ENCODE measurements at places on chromosomes 12 and 14.

DNA sequence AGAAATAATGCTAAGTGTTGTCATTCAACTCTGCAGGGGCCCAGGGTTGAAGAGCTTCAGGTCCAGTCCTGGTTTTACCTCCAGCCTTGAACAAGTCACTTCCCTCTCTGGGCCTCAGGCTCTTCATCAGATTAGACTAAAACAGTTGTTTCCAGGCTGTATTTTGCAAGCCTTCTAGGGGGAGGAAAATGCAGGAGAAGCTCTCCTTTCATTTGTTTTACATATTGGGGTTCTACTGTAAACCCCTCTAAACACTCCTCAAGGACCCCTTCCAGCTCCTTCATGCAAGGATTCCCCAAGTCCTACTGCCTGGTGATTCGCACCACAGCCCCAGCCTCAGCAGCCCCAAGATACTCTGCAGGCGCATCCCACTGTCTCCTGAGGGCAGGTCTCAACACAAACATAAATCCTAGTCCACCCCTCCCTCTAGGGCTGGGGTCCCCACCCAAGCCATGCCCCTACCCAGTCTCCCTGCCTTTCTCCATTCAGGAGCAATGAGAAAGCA, 2.7 kb downstream of the SDR9C7 start:
- DNase-seq: peak; percentile 82

- DNase-seq: peak; percentile 82
Observed at GRCh38 chr14:55752580-55753390, 172.8 kb downstream of the KTN1 start.

- peak; percentile 61 for DNase-seq
Observed at GRCh38 chr14:31926123-31926522, 151.0 kb upstream of the ARHGAP5 start.

- peak; percentile 75 for DNase-seq
Observed at GRCh38 chr12:19190292-19191031, 60.9 kb downstream of the PLEKHA5 start.

- peak; percentile 43 for DNase-seq
Observed at GRCh38 chr12:42584651-42585111, 4.9 kb downstream of the PRICKLE1 start.

- DNase-seq: no peak
Observed at GRCh38 chr14:22539831-22540230, 49.2 kb downstream of the DAD1 start.

- no peak for DNase-seq
Observed at GRCh38 chr12:12641650-12642049, 30.0 kb downstream of the CREBL2 start.

GRCh38 chr14:92360651-92361370, 37.8 kb downstream of the SLC24A4 start:
- no peak for DNase-seq

- DNase-seq: peak; percentile 85
Observed at GRCh38 chr12:104219908-104220404, 4.4 kb downstream of the TXNRD1 start.

DNA sequence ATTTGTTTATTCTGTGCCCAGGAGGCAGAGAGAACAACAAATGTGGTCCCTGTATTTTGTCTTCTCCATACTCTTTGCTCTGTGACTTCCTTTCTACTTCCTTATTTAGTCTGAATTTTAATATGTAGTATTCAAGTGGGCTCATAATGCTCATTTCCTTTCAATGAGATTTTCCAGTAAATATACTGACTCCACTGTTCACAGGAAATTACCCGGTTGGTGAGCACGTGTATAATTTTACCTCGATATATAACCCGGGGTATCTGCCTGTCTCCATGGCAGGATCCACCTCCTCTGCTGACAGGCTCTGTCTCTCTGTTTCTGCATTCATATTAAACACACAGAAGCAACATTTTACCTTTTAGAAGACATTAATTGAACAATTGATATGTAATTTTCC, 166.0 kb downstream of the SLC38A4 start:
- peak; percentile 64 for DNase-seq

DNA sequence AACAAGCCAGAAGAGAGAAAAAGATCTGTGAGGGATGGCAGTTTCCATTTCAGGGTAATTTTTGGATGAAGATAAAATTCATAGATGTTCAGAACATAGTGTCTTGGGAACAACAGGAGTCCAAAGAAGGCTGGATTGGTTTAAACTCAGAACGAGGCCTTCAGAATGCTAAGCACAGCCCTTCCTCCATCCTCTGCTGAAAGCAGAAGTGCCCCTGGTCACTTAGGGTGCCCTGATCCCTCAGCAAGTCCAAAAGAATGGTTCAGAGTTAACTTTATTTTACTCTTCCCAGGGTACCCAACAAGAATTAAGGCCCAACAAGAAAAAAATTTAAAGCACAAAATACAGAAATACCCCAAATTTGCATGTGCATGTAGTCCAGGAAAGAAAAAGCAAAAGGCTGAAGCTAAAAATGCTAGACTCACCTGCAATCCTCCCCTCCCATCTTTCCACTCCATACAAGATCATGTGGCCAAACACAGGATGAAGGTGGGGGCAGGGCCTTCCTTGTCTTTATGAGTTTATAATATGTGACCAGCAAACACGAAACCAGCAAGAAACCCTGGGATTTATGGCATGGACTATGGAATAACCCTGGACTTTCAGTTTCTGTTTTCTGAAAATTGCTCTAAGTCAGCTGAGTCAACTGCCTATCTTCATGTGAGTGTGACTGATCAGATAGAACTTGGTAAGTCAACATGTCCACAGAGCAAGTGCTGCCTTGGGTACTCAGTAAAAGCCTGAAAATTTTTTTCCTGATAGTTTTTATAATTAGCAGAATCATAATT, 21.2 kb downstream of the MAX start:
- DNase-seq: no peak

DNA sequence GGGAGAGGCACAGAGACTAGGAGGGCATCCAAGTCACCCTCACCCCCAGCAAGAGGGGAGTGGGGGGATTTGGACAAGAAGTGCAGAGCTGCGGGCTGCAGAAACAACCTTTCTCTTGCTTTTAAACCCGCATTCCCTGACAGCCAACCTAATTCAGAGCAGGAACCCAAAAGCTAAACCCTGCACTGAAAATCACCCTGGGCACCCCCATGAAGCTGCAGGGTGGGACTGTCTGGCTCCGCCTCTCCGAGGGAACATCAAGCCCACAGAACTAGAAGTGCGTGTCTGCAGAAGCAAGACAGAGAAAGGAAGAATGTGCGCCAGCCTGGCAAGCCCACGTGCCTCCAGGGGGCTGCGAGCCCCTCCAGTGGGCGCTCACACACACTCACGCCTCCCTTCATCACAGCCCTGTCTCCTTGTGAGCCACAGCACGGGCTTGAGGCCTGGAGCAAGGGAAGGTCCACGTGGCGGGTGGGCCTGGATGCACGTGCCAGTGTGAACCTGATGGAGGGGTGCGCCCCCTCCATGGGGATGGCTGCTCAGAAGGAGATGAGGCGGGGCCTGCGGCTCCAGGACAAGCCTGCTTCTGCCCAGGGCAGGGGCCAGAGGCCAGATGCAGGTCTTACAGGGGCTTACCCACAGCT, 27.8 kb upstream of the PNMA1 start:
- DNase-seq: no peak

DNA sequence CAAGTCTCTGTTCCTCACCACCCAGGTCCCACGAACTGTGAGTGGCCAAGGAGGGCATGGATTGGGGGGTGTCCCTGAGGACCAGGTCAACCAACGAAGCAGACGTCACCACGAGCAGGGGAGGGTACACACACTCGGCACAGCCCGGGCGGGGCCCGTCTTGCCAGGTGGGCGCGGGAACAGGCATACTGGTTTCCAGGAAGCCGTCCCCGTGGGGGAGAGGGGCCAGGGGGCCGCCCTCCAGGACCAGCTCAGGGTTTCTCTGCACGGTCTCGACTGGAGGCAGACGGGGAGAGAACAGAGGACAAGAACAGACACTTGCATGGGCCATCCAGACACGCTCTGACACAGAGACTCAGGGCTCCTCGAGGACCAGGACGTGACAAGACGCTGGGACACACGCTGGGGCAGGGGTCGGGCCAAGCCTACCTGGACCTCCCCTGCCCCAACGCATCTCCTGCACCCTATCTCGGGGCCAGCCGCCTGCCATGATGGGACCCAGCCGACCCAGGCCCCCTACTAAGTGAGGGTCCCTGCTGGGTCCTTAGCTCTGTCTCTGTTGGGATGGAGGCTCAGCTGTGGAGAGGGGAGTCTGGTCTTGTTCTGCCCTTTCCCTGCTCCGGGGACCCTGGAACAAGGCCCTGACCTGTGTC, 11.3 kb downstream of the ARL6IP4 start:
- no peak for DNase-seq

DNA sequence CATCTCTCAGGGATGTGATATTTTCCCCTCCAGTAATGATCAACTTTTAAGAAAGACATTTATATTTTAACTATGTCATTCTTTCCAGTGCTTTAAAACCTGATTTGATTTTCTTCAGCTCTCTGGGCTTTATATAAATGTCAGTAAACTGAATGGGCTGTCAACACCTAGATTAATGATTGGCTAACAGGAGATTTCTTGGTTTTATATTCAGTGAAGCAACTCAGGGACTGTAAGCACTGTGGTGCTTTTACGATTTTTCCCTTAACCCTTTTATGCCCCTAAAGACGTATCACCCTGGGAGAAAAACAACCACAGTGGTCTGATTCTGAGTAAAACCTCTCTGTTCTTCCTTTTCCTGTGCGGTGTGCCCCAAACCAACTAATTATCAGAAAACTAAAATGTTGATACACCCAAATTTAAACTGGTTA, 38.0 kb downstream of the PTGER2 start:
- no peak for DNase-seq

DNA sequence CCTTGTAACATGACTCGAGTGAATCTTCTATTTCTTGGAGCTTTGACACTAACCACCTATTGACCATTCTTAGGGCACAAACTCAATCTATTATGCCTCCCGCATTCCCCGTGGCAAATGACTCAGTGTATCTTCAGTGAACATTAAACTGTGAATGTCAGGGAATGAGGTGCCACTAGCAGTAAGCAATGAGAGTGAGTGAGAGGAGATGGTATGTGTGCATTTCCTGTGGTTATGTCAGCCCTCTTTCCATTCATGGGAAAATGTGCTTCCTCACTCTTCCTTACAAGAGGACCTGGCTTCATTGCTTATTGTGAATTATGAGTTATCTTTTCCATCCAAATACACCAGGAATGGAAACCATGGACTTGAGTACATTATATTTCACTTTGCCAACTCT, 229.2 kb downstream of the EMP1 start:
- peak; percentile 82 for DNase-seq

DNA sequence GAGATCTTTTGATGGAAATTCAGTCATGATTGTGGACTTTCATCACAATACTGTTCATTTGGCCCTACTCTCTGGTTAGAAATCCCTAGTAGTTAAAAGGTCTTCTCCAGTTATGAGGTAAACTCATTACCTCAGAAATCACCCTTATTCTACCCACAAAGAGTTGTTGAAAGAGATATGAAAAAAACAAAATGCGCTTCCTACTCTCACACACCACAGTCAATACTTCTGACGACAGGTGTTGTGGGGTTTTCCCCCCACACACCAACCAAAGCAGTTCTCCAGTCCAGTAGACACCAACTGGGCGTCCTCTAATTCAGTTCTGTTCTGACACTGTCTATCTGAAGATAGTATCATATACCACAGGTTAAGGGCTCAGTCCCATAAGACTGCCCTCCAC, 54.9 kb downstream of the TRMT5 start:
- no peak for DNase-seq

DNA sequence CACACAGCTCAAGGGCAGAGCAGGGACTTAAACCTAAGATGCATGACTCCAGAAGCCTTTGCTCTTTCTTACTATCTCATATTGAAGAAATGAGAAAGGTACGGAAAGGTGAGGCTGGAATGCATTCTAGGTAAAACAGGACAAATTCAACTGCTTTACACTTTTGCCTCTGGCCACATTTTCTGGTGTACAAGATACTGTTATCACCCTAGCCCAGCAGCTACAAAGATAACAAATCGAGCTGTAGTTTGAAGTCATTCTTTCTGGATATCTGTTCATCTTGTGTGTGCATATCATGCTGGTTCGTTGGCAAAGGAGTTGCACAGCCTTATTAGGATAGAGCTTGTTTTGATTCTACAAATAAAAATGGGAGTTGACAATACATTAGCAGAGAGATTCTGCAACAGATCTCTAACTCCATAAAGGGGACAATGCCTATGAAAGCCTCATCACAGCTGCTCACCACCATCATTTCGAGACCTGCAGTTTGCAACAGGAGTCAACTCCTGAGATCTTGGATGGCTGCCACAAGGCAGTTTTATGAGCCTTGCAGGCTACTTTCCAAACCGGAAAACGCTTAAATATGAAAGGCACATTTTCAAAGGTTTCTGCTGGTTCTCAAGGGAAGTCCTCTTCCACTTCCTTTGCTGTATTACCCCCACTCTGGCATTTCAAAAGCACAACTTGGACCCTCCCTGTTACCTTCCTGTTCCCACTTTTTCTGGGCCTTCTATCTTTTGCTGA, 64.9 kb downstream of the STXBP6 start:
- DNase-seq: no peak

GRCh38 chr14:63922696-63923421, 70.1 kb downstream of the SYNE2 start:
- peak; percentile 85 for DNase-seq

GRCh38 chr12:55718015-55718414, 2.2 kb downstream of the BLOC1S1 start:
- DNase-seq: peak; percentile 15

- DNase-seq: peak; percentile 68
Observed at GRCh38 chr12:67394550-67394949, 125.4 kb downstream of the CAND1 start.

DNA sequence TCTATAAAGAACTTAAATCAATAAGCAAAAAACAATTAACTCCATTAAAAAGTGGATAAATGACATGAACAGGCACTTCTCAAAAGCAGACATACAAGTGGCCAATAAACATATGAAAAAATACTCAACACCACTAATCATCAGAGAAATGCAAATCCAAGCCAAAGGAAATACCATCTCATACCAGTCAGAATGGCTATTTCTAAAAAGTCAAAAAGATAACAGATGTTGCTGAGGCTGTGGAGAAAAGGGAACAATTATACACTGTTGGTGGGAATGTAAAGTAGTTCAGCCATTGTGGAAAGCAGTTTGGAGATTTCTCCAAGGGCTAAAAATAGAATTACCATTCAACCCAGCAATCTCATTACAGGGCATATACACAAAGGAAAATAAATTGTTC, 234.5 kb upstream of the PLXNC1 start:
- DNase-seq: peak; percentile 90

DNA sequence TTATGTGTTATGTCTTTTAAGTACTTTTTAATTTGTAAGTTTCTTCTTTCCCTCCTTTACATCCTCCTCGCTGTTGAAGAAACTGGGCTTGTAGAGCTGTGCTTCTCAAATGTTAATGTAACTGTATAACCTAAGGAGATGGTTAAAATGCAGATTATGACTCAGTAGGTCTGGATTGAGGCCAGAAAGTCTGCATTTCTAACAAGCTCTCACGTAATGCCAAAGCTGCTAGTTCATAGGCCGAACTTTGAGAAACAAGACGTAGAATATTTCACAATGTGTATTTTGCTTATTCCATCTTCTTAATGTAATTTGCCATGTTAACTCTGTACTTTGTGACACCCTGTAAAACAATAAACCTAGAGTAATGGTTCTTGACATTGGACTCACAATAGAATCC, 193.3 kb upstream of the SYT1 start:
- DNase-seq: peak; percentile 95

All from cardiac fibroblast (primary cell).